ENCODE measurements at places on chromosomes 1 and 21.

GRCh38 chr21:42550817-42551216 lies 37.2 kb downstream of the SLC37A1 start:
- no peak for DNase-seq

- no peak for DNase-seq
These were observed 20.8 kb upstream of the LAPTM5 start for GRCh38 chr1:30778154-30778978.

- no peak for DNase-seq
These were observed 103.8 kb downstream of the TRABD2B start for GRCh38 chr1:47893412-47893811.

DNA sequence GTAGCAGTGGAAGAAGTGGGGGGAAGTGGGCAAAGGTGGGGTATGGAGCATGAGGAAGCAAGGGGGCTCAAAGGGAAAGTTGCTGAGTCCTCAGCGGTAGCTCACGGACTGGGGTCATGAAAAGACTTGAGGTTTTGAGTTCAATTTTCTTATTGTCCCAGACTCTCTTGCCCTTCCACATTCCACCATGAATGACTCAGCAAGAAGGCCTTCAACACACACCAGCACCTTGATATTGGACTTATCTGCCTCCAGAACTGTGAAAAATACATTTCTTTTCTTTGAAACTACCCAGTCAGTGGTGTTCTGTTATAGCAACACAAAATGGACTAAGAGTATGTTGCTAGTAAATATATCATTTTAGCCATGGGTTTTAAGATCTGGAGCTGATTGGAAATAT lies 17.3 kb upstream of the RHBDL2 start:
- DNase-seq: no peak

GRCh38 chr1:108706643-108707042 lies 6.1 kb upstream of the FNDC7 start:
- no peak for DNase-seq

DNA sequence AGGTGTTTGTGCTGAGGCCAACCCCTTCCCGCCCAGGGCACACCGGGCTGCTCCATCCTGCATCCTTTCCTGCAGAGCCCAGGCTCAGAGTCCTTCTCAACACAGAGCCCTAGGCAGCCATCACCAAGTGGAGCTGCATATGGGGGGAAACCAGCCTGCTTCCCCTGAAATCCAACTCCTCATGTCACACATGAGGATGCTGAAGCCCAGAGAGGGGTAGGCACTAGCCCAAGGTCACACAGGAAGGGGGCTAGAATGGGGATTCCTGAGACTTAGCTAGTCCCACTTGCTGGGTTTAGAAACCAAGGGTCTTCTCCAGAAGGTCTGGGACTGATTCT lies 5.5 kb upstream of the TNFRSF1B start:
- DNase-seq: no peak

DNA sequence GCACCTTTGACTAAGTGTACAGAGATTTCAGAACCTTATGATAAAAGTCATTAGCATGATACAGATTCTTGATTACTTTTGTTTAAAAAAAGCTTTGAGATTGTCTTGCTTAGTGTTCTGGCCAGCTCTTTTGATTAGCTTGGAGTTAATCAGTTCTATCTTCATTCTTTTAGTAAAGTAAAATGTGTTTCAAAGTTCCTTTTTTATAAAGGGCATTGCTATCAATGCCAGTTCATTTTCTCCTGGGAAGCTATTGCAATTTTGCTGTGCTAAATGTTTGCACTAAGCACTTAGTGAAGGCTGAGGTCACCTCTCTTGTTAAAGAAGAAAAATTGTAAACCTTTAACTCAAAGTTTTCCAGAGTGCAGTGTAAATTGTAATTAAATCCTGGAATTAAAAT lies 946.7 kb upstream of the TMPRSS15 start:
- no peak for DNase-seq

GRCh38 chr1:58874342-58874741 lies 90.5 kb upstream of the JUN start:
- no peak for DNase-seq

- DNase-seq: no peak
These were observed 7.5 kb downstream of the MMEL1 start for GRCh38 chr1:2625311-2625710.

GRCh38 chr1:46342084-46342656 lies 1.6 kb downstream of the NSUN4 start:
- DNase-seq: no peak

All from activated CD4-positive, CD25-positive, alpha-beta regulatory T cell (primary cell).